ENCODE measurements at places on chromosomes 16 and 17. TPM values are rescaled to one million over a fixed set of nuclear protein-coding genes. Genes with fewer than 3 reads are reported as not detected.

GRCh38 chr16:16996827-16997226, 473.9 kb downstream of the XYLT1 start:
- DNase-seq = no peak
- no peaks in the 10 kb centered on the region for H3K36me3 ChIP-seq
- no peaks in the 10 kb centered on the region for H3K27me3 ChIP-seq
- H3K27ac ChIP-seq = no peak overlapping the region
- H3K4me3 ChIP-seq = no peak overlapping the region
- no peaks in the 10 kb centered on the region for H3K4me1 ChIP-seq

DNA sequence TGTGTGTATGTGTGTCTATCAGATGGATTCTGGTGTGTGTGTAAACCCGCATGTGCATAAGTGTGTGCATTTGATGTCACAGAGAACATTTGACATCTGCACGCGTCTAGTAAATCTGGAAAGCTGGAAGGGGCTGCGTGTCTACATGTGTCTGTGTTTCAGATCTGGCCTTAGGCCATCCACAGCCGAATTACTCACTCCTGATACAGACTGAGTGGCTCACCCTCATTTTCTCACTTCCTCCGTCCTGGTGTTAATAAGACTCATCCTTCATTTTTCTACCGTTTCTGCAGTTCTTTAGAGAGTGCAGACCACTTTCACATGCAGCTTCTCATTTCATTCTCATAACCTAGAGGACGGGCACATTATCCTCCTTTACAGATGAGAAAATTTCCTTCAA, 491.6 kb downstream of the CDH13 start:
- no peaks in the 10 kb centered on the region for H3K27me3 ChIP-seq
- DNase-seq = no peak
- H3K4me1 ChIP-seq = peaks cover 4% of the 10 kb centered on the region
- H3K4me3 ChIP-seq = no peak overlapping the region

- no peak for DNase-seq
- no peaks in the 10 kb centered on the region for H3K27me3 ChIP-seq
- H3K4me1 ChIP-seq = peaks cover 4% of the 10 kb centered on the region
- H3K36me3 ChIP-seq = no peaks in the 10 kb centered on the region
Measured at GRCh38 chr17:10025976-10026901, 121.2 kb upstream of the RCVRN start.

DNA sequence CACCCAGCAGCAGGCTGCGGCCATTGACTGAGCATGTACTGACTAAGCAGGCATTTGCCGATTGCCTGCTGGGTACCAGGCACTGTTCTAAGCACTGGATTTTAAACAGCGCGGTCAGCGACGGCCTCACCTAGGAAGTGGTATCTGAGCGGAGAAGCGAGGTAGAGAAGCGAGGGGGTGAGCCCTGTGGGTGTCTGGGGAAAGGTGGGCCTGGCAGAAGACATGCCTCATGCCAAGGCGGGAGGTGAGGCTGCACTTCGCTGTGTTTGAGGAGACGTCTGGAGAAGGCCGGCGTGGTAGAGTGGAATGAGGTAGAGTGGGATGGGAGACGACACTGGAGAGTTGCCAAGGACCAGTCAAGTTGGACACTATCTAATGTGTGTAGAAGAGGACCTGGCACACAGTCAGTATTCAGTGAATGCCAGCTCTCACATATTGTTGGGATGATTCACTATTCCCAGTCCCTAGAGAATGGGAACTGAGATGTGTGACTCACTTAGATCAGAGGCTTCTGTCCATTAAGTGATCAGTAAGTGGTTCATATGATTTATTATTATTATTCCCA, 14.4 kb downstream of the SYCE1L start:
- no peak overlapping the region for H3K4me3 ChIP-seq
- DNase-seq = no peak
- H3K4me1 ChIP-seq = no peaks in the 10 kb centered on the region
- H3K27ac ChIP-seq = no peak overlapping the region
- H3K36me3 ChIP-seq = no peaks in the 10 kb centered on the region
- no peaks in the 10 kb centered on the region for H3K27me3 ChIP-seq

GRCh38 chr17:47629826-47630225, 19.9 kb upstream of the KPNB1 start:
- no peaks in the 10 kb centered on the region for H3K27me3 ChIP-seq
- H3K36me3 ChIP-seq = no peaks in the 10 kb centered on the region
- H3K4me1 ChIP-seq = no peaks in the 10 kb centered on the region
- no peak for DNase-seq
- no peak overlapping the region for H3K4me3 ChIP-seq

GRCh38 chr16:46555951-46556350, 65.2 kb downstream of the SHCBP1 start:
- H3K4me1 ChIP-seq = no peaks in the 10 kb centered on the region
- DNase-seq = no peak
- no peaks in the 10 kb centered on the region for H3K36me3 ChIP-seq
- no peak overlapping the region for H3K27ac ChIP-seq
- H3K27me3 ChIP-seq = no peaks in the 10 kb centered on the region

- no peaks in the 10 kb centered on the region for H3K27me3 ChIP-seq
- DNase-seq = no peak
- no peak overlapping the region for H3K27ac ChIP-seq
- H3K4me3 ChIP-seq = no peak overlapping the region
- H3K36me3 ChIP-seq = no peaks in the 10 kb centered on the region
Measured at GRCh38 chr17:9224485-9224884, 203.2 kb downstream of the NTN1 start.

GRCh38 chr17:41547921-41548843, 20.1 kb upstream of the KRT19 start:
- no peaks in the 10 kb centered on the region for H3K27me3 ChIP-seq
- peaks cover 23% of the 10 kb centered on the region for H3K4me1 ChIP-seq
- H3K27ac ChIP-seq = peak overlapping the region; percentile 39
- H3K4me3 ChIP-seq = peak overlapping the region; percentile 24
- peak; percentile 83 for DNase-seq

- H3K27me3 ChIP-seq = no peaks in the 10 kb centered on the region
- DNase-seq = no peak
- H3K4me1 ChIP-seq = no peaks in the 10 kb centered on the region
- no peaks in the 10 kb centered on the region for H3K36me3 ChIP-seq
- no peak overlapping the region for H3K4me3 ChIP-seq
- no peak overlapping the region for H3K27ac ChIP-seq
Measured at GRCh38 chr16:12146966-12147365, 170.4 kb downstream of the SNX29 start.

GRCh38 chr17:73338050-73338521, 26.3 kb upstream of the CDC42EP4 start:
- H3K36me3 ChIP-seq = no peaks in the 10 kb centered on the region
- no peak for DNase-seq
- H3K4me3 ChIP-seq = no peak overlapping the region
- peak overlapping the region; percentile 61 for H3K27ac ChIP-seq

DNA sequence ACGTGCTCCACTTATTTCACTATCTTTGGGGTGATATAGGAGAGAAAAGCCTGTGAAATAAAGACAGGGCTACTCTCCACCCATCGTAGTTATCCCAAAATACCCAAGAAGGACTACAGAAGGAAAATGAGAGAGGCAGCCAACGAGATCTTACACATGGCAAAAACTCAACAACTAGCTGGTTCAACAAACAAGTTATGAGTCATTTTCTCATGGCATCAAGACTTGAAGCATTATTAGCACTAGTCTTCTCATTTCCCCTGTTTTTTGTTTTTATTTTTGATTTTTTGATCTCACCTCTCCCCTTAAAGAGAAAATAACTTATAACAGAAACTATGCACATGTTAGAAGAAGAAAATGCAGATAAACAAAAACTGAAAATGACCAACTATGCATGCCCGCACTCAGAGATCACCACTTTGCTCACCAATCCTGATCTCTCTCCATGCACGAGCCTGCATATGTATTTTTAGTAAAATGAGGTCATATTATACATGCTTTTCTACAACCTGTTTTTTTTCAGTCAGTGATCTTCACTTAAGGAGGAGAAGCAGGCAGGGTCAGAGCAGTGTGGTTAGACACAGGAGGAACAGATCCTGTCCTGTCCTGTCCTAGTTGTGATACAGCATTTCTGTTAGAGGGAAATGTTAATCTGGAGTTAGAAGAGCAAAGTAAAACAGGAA, 22.8 kb downstream of the FAM117A start:
- H3K27me3 ChIP-seq = no peaks in the 10 kb centered on the region
- H3K27ac ChIP-seq = peak overlapping the region; percentile 68
- no peak for DNase-seq
- H3K4me1 ChIP-seq = peaks cover 31% of the 10 kb centered on the region
- H3K4me3 ChIP-seq = no peak overlapping the region

DNA sequence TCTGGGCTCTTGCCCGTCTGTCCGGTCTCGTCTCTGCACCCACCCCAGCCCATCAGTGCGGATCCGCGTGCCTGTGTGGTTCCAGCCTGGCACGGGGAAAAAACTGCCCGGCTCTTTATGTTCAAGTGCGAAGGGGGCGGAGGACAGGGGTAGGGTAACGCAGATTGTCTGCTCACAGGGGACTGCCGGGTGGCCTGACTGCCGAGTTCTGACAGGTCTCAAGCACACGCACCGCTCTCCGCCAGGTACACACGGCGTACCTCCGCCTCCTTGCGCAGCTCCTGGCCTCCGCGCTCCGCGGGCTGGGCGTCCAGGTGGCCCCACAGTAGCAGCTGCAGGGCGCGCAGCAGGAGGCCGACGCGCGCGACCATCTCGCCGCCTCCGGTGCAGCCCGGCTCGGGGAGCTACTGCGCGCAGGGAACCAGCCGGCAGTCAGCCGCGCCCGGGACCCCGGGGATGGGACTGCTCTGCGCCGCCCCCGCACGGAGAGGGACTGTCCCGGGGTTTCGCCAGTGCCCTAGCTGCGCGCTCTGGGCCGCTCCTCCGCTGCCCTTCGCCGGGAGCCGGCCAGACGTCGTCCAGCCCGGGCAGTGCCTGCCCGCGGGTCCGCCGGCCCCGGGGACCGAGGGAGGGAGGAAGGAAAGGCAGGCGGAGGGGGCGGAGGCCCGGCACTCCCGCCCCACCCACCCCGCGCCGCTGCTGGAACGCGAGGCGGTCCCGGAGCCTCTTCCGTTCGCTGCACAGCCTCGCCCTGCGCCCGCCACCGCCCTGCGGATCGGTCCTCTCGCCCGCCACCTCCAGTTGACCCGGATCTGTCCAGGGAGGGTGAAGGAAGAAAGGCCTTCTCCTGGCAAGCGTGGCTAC, at the start of gene MMP28:
MMP28 (minus strand) TSS at position 635 of the 864 bp plus-strand sequence; CDS start at position 371, 264 bp downstream.
- peak; percentile 42 for DNase-seq
- H3K27ac ChIP-seq = peak within 1 kb of the TSS; percentile 63
- H3K27me3 ChIP-seq = no peaks in the 10 kb centered on the region

DNA sequence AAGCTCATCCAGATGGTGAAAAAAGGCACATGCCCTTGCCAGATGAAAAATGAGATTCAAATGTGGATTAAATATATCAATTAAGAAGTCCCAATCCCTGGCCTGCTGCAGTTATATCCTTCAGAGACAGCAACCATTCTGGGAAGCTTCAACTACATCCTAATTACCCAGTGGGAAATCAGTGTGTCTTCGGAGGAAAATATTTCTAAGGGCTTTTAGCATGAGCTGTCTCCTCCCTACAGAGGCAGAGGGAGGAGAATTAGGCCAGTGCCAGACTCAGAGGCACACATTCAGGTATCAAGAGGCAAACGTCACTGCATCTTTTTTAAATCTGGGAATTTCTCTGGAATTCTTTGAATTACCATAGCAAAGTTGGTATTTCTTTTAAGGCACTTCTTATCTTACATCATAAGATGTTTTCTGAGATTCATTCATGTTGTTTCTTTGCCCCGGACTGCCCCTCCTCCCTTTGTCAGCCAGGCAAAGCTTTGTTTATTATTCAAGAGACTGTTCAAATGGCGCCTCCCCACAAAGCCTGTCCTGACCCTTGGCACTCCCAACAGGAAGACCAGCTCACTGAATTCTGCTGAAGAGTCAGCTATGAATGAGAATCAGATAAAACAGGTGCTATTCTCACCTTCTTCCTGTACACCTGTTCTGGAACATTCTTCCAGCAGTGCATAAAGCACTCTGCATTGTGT, 38.3 kb upstream of the SMPD3 start:
- H3K4me3 ChIP-seq = no peak overlapping the region
- H3K27me3 ChIP-seq = no peaks in the 10 kb centered on the region
- no peak overlapping the region for H3K27ac ChIP-seq

- H3K27ac ChIP-seq = no peak overlapping the region
- no peaks in the 10 kb centered on the region for H3K27me3 ChIP-seq
- no peaks in the 10 kb centered on the region for H3K4me1 ChIP-seq
- no peaks in the 10 kb centered on the region for H3K36me3 ChIP-seq
Measured at GRCh38 chr16:86286991-86287663, 223.2 kb upstream of the FOXF1 start.

DNA sequence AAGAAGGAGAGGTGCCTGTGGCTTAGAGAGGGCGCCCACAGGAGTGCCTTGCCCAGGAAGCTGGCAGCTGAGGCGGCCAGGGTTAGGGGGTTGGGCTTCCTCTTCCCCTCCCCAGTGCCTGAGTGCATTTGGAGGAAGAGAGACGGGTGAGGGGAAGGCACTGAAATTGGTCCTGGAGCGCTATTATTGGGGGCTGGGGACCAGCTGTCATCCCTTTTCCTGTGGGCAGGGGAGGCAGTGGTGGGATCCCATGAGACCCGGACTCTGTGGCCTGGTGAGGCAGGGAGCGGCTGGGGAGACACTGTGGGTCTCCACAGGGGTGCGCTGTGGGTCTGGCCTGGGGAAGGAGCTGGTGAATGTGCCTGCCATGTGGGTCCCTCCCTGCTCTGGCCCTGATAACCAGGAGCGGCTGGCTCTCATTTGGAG, 259.7 kb downstream of the SEC14L1 start:
- H3K4me3 ChIP-seq = no peak overlapping the region
- H3K36me3 ChIP-seq = no peaks in the 10 kb centered on the region
- H3K27ac ChIP-seq = no peak overlapping the region
- DNase-seq = no peak
- peaks cover 4% of the 10 kb centered on the region for H3K4me1 ChIP-seq

DNA sequence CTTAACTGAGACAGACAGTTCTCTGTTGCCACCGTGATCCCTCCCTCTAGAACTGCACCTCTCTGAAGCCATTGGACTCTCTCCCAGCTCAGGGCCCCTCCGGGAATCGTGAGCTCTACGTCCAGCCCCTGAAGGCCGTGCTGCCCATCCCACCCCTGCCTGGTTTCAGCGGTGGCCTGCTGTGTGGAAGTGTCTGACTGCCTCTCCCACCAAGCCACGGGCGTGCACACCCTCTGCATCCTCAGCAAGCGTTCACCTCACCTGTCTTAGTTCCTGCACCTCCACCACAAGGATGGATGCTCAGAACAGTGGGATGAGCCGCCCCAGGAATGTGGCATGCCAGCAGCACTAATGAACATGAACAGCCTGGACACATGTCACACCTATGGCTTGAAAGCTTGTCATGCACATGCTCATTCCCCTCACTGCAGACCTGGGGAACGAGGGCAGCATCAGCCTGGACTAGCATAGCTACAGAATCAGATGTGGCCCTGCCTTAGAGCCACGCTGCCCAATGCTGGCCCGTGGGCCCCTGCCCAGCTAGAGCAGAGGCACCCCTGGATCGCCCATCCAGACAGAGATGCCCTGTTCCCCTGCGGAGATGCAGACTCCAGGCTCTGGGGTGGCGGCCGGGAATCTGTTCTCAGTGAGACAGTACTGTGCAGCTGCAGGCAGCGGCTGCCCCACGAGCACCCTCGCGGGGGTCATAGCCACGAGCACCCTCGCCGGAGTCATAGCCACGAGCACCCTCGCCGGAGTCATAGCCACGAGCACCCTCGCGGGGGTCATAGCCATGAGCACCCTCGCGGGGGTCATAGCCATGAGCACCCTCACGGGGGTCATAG, 73.7 kb upstream of the CHMP6 start:
- no peak overlapping the region for H3K27ac ChIP-seq
- H3K36me3 ChIP-seq = no peaks in the 10 kb centered on the region
- H3K27me3 ChIP-seq = no peaks in the 10 kb centered on the region
- DNase-seq = no peak
- H3K4me1 ChIP-seq = peaks cover 29% of the 10 kb centered on the region
- no peak overlapping the region for H3K4me3 ChIP-seq

SLFN14 gene
- 0.55 TPM for total RNA-seq

MMP25 gene
- total RNA-seq = 0.62 TPM

MYH3 gene
- total RNA-seq = 18.1 TPM

TPSD1 gene
- 1.6 TPM for total RNA-seq

CCL23 gene
- total RNA-seq = not detected

CDRT15L2 gene
- total RNA-seq = 17.9 TPM

Data from testis (tissue), 5 donors.